Vagina (tissue), 2 donors: ENCODE measurements at places on chromosomes 6 and 20.

- DNase-seq = no peak
These were observed 383.6 kb downstream of the BCKDHB start for GRCh38 chr6:80489911-80490635.

- no peak for DNase-seq
These were observed 263.4 kb downstream of the BMP7 start for GRCh38 chr20:57003012-57003411.

- DNase-seq = no peak
These were observed 319.3 kb downstream of the PKHD1 start for GRCh38 chr6:51768087-51768486.

DNA sequence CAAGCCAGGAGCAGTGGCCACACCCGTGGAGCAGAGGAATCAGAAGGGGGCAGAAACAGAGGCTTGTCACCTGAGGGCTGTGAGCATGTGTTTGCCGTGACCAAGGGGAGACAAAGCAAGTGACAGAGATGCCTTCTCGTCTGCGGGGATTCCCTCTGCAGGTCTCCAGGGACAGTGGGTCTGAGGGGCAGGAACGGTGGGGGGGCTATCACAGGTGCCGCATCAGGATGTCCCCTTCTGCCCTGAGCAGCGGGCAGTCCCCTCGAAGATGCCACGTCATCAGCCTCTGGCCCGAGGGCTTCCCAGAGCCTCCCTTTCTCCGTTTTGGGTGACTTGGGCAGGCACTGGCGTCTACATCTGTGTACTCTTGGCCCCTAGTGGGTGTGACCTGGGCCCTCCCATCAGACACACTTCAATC is 338.7 kb downstream of the PREX1 start:
- DNase-seq = peak; percentile 79
